ENCODE measurements at places on chromosomes 12 and 14.
A peak's percentile ranks its signal among the peaks of the same experiment; 100 is the strongest.

DNA sequence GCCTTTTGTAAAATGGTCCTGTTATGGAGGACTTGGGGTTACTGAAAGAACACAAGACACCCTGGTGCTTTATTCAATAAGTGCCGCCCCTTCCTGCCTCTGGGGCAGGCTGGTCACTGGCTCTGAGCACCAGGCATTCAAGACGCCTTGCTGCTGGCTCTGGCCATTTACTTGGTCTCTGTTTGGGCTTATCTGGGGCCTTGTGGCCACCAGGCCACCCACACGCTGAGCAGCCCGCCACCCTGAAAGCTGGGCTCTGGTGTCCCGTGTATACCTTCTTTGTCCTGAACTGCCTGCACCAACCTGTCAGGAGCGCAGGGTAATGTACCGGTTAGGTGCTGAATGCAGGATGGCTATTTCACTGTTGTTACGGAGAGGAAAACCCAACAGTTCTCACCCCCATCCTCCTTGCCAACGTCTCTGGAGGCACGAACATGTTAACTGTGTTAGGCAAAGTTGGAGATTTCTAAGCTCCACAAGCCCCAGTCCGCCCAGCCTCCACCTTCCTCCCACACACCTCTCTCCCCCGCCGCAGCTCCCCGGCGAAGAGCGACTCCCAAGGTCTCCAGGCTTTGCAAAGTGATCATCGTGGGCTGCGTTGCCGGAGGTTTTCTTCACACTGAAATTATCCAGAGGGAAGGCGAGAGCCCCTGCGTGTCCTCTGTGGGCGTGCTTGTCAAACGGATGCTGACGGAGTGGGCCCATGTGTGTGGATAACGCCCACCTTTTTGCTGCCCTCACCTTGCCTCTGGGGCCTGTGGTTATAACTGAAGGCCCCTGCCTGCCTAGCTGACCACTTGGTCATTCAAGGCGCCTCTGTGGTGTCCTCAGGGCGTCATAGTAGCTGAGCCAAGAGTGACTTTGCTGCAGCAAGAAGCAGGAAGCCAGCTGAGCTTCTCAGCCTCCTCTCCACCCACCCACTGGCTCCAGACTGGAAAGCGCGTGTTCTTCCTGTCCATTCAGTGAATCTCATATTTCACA lies 18.8 kb upstream of the BEGAIN start:
- no peak for DNase-seq

- DNase-seq = no peak
Observed at GRCh38 chr14:96187216-96188031, 17.2 kb upstream of the BDKRB2 start.

DNA sequence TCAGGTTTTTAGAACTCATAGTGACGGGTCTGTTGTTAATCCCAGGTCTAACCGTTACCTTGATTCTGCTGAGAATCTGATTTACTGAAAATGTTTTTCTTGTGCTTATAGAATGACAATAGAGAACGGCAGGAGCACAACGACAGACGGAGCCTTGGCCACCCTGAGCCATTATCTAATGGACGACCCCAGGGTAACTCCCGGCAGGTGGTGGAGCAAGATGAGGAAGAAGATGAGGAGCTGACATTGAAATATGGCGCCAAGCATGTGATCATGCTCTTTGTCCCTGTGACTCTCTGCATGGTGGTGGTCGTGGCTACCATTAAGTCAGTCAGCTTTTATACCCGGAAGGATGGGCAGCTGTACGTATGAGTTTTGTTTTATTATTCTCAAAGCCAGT lies 34.4 kb downstream of the PSEN1 start:
- no peak for DNase-seq

DNA sequence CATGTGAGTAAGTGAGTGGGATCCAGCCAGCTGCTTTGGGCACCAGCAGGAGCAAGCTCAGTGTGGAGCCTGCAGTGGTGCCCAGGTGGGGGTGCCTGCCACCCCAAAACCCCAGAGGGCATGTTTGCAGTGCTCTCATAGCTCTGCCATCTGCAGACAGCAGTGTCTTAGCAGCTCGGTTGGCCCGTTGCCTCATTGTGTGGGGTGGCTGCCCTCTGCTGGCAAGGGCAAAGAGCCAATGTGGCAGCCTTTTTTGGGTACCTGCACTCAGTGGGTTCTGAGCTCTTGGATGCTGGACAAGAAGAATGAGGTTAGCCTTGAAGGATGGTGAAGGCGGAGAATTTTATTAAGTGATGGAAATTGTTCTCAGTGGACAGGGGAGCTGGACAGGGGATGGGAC lies 52.3 kb downstream of the NEUROD4 start:
- DNase-seq = peak; percentile 91

GRCh38 chr12:56591126-56591525 lies 39.0 kb downstream of the BAZ2A start:
- no peak for DNase-seq

DNA sequence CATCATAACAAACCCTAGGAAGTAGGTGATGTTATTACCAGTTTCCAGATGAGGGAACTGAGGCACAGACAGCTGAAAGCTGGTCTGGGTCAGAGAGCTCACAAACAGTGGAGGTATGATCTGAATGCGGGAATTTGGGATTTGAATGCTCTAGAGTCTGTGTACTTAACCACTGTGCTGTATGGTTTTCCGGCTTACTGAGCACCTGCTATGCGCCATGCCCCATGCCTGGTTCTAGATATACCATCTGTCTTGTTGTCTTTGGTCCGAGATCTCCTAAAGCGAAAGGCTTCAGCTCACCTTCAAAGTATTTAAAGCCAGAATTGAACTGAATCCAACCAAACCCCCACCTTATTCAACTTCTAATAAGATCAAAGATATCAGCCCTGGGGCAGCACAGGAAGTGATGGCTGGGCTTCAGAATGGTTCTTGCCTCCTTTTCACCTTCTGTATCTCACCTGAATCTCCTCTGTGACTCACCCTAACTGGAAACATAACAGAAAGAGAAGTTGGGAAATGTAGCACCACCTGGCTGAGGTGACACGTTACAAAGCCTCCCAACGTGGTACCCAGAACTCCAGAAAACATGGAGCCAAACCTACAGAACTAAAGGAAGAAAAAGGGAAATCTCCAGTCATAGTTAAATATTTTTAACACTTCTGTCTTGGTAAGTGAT lies 54.3 kb downstream of the PRMT8 start:
- DNase-seq = no peak

DNA sequence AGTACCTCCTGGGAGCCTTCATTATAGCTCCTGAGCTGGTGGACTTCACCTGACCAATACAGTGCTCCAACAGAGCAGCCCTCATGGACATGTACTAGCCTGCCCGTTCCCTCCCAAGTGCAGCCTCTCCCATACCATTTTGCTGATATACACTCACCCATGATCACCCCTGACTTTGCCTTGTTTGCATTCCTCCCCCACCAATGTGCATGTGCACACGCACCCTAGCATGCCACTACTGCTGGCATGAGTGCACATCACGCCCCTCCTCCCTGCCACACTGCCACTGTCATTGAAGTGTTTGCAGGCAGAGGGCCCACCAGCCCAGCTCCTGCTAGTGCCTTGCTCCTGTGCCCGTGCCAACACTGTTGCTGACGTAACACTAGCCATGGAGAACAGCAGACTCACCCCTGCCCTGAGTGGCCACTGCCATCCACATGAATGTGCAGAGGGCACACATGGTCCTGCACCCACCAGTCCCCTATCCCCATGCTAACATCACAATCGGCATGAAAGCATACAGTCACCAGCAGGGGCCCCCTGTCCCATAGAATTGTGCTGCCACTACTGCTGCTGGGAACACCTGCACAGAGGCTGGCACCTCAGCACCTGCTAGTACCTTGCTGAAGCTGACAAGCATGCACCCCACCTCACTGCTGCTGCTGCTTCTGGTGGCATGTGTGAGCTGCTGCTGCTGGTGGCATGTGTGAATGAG lies 110.3 kb downstream of the SINHCAF start:
- no peak for DNase-seq

GRCh38 chr12:12813120-12814101 lies at the start of gene DDX47:
DDX47 (plus strand) TSS chr12:12813346; CDS start chr12:12813368, 22 bp downstream.
- peak; percentile 97 for DNase-seq

DNA sequence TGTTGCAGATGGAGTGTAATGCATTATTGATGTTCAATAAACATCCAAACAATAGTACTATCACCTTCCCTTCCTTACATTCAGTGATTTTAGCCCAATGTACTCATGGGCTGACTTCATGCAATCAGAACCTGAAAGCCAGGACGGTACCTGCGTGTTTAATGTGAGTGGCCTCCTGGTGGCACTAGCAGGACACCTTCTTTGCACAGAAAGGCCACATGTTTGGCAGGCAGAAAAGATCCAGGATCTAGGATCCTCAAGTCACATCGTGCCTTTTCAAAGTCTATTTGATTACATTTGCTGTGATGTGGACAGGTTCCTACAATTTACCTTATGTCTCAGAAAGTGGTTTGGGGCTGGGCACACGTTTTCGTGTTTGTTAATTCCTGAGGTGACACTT lies 82.9 kb downstream of the NEDD1 start:
- peak; percentile 62 for DNase-seq

DNA sequence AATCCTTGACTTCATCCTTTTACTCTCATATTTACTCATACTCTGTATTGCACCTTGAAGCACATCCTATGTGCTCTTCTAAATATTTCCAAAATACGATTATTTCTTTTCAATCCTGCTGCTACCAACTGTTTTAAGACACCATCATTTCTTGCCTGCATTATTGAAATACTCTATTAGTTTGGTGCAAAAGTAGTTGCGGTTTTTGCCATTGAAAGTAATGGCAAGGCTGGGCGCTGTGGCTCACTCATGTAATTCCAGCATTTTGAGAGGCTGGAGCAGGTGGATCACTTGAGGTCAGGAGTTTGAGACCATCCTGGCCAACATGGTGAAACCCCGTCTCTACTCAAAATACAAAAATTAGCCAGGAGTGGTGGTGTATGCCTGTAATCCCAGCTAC lies 412.5 kb downstream of the KCNH5 start:
- no peak for DNase-seq

GRCh38 chr12:46419675-46420074 lies 47.1 kb upstream of the SLC38A2 start:
- DNase-seq = no peak

DNA sequence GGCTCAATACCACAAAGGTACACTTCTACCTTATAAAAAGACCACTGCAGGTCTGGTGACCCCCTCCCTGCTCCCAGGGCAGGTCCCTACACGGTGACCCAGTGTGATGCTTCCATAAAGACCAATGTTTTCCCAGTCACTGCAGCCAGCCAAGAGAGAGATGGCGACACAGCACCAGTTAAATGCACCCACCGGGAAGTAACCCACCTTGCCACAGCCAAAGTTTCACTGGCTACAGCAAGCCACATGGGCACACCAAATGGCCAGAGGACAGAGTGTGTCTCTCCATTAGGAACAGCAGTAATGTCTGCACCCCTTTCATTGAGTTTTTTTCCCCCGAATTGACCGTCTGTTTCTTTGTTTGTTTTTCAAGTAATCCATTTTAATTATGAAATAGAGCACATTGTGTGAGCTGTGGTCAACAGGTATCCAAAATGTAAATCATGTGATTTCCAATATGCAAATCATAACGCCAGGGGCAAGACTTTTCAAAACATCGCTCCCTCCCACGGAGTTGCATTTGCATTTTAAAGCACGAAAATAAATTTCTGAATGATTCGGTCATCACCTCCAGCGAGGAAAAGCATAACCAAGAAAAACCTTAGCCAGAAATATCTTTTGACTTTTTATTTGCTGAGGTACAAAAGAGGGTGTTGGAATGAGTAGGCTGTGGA lies 48.9 kb upstream of the EML1 start:
- no peak for DNase-seq

DNA sequence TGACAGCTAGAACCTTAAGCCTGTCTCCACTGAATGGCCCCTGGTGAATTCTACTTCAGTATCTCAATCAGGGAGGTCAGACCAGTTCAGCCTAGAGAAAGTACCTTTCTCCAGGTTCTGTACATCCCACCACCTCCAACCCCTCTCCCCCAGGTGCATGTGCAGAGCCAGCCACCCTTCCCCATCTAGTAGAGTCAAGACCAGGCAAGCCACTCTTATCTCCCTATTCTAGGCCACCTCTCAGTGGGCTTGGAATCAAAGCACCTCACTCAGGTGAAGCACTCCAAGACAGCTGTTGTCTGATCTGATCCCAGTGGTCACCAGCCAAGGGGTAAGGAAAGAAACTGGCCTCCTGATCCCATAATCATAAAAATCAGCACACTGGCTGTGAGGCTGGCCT lies 340.9 kb downstream of the BCL11B start:
- DNase-seq = no peak

DNA sequence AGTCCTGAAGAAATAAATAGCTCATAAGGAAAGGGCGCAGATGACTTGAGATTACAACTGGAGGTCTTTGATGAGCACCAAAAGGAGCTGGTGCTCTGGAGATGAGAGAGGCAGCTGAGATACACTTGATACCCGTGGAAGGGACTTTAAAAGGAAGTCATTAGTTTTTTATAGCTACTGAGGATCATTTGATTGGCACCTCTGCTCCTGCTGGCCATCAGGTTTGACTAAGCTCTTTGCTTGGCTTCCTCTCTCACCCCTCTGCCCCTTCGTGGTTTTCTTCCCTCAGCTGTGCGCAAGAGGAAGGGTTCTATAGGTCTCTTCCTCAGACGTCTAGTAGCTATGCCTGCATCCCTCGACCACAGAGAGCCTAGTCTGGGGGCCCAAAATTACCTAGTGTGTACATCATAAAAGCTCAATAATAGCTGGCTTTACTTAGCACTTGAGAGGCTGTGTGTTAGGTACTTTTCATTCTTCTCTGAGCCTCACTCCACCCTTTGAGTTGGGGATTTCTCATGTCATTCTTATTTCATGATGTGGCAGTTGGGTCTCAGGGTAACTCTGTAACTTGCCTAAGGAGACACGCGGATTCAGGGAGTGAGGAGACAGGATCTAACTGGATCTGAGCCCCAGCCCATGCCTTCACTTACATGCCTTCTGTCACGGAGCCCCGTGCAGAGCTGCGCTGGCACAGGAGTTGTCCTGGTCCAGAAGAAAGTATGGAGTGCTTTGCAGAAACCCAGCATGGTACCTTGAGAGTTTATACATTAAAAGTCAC lies 68.4 kb upstream of the ASPG start:
- peak; percentile 20 for DNase-seq

GRCh38 chr14:90866833-90867232 lies 50.6 kb upstream of the TTC7B start:
- no peak for DNase-seq
